Activated naive CD4-positive, alpha-beta T cell treated with anti-CD3 and anti-CD28 coated beads, Interleukin-2, amount 10 ng/mL, durations not matched to agents 7 days and 5 days (primary cell): ENCODE measurements at places on chromosomes 12 and 14.
A peak's percentile ranks its signal among the peaks of the same experiment; 100 is the strongest.

DNA sequence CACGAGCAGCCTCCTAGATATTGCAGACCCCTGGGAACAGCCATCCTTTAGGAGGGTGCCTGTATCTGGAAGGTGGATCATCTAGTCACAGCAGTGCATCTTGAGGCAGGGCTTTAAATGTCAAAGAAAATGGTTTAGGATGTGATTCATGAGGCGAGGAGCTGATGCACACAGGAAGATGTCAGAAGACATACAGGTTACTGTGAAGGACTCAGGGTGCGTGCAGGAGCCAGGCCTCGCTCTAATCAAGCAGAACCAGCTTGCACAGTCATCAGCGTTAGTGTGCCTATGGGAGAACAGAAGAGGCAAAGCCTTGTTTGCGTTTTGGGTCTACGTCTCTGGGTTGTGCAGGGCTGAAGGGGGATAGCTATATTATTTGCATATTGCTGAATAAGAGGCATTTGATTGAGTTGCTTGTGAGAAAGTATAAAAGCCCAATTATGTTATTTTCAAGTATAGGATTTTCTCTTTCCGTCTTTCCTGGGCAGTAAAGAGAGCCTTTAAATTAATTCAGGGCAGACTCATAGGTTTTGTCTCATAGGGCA lies 77.3 kb upstream of the RPH3A start:
- no peak for DNase-seq

- DNase-seq = no peak
Observed at GRCh38 chr12:24991209-24992049, 42.5 kb upstream of the BCAT1 start.

GRCh38 chr14:101082436-101083384 lies 179.2 kb upstream of the RTL1 start:
- peak; percentile 13 for DNase-seq

DNA sequence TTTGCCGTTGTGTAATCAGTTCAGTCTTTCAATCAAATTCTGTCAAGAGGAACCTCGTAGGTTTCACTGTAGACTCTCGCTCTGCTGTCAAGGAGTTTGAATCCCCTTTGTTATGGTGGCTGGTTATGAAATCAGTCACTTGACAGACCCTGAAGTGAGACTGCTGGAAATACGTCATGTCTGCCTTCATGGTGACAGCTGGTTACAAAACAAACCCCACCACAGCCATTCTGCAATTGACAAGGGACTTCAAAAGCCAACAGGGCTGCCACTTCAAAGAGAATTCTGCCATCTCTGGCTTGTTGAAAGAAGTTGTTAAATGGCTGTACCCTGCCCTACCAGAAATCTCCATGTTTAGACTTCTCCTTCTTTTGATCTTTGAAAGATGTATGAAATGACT lies 286.9 kb downstream of the ERC1 start:
- DNase-seq = peak; percentile 41

DNA sequence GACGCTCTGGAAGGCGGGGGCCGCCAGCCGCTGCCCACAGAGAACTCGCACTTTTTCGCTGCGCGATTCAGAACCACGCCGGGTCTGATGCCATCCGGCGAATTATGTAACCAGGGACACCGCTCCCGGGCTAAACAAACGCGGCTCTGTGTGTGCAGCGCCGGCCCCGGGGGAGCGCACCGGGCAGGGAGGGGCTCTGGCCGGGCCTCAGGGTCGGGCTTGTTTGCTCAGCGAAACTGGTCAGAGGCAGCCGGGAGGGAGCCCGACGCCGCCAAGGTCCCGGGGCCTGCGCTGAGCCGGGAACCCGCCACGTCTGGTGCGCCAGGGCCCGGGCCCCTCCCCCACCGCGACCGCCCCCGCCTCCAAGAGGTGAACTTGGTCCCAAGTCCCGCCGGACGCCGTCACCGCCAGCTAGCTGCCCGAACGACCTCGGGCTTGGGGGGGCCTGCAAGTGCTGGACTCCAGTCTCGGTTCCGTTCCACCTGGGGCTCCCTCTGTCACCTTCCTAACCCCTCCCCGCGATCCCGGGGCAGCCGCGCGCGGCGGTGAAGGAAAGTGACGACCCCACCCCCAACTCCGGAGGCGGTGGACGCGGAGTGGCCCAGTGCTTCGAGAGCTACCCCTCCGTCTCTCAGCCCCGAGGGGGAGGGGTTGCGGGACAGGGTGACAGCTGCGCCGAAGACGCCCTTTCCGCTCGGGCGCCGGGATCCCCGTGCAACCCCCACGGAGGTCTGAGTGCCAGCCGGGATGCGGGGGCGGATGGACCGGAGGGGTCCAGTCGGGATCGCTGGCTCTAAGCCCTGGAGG lies 848 bp downstream of the CTDSP2 start:
- DNase-seq = peak; percentile 76

- no peak for DNase-seq
Observed at GRCh38 chr14:33567023-33567728, 383.7 kb downstream of the EGLN3 start.

- no peak for DNase-seq
Observed at GRCh38 chr12:18391151-18391550, 129.8 kb downstream of the PIK3C2G start.

- no peak for DNase-seq
Observed at GRCh38 chr12:19186722-19187661, 57.5 kb downstream of the PLEKHA5 start.

DNA sequence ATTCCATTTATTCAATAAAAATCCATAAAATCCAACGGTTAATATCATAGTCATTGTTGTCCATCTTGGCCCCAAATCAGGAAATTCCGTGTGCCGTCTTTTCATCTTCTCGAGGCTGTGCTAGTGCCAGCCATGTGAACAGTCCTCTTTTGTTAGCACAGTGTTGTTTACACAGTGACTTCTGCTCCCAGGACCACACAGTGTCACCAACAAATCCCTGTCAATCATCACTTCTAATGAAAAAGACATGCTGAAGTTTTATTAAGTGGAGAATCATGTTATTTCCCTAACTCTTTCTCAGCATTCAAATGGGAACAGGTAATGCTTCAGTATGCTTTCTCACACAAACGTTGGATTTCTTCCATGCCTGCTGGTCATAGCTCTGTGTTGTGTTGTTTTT lies 1.9 kb upstream of the SLCO1A2 start:
- DNase-seq = no peak
